Left ventricle myocardium inferior (tissue), 1 donor: ENCODE measurements at places on chromosomes 3 and 15. TPM values are rescaled to one million over a fixed set of nuclear protein-coding genes. Genes with fewer than 3 reads are reported as not detected.

Gene TRH
- not detected for total RNA-seq

GRCh38 chr15:82647045-82647834 lies at the start of gene CPEB1:
CPEB1 (minus strand) TSS chr15:82647363; CDS start chr15:82628459, 18,904 bp downstream.
- H3K4me3 ChIP-seq: peak within 1 kb of the TSS; percentile 73
- peaks cover 84% of the 10 kb centered on the region for H3K27me3 ChIP-seq
- H3K36me3 ChIP-seq: no peaks in the 10 kb centered on the region
- H3K4me1 ChIP-seq: peaks cover 26% of the 10 kb centered on the region
- DNase-seq: peak; percentile 52

Gene SNUPN
- 19.5 TPM for total RNA-seq

DNA sequence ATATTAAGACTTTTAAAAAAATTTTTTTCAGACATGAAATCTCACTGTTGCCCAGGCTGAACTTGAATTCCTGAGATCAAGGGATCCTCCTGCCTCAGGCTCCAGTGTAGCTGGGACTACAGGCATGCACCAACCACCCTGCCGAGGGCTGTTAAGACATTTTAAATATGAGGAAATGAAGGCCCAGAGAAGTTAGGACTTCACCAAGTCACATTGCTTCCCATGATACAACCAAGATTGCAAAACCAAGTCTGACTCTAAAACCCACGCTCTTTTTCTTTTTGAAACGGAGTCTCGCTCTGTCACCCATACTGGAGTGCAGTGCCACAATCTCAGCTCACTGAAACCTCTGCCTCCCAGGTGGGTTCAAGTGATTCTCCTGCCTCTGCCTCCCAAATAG lies 28.0 kb downstream of the PTPN9 start:
- H3K27me3 ChIP-seq: no peaks in the 10 kb centered on the region
- H3K4me3 ChIP-seq: no peak overlapping the region
- peaks cover 39% of the 10 kb centered on the region for H3K4me1 ChIP-seq
- H3K36me3 ChIP-seq: no peaks in the 10 kb centered on the region

Gene SAMMSON
- not detected for total RNA-seq
